Activated T-cell treated with anti-CD3 and anti-CD28 coated beads, Interleukin-2, amount 50 U/mL, for 4 hours (primary cell): ENCODE measurements at places on chromosomes 7 and 10. TPM values are rescaled to one million over a fixed set of nuclear protein-coding genes. Genes with fewer than 3 reads are reported as not detected.

- DNase-seq = no peak
Observed at GRCh38 chr7:114842551-114843065, 79.3 kb upstream of the MDFIC start.

The CYP3A4 gene
- total RNA-seq = 0.11 TPM

The OGDH gene
- 97.2 TPM for total RNA-seq

The ZNF117 gene
- 0.82 TPM for total RNA-seq

The HDAC9 gene
- 0.74 TPM for total RNA-seq

The BET1 gene
- 18.0 TPM for total RNA-seq

- no peak for DNase-seq
Observed at GRCh38 chr7:41584746-41585145, 118.1 kb downstream of the INHBA start.

The CCDC3 gene
- 0.16 TPM for total RNA-seq
